T-helper 9 cell (primary cell): ENCODE measurements at places on chromosomes 2 and 18.

- no peak for DNase-seq
Observed at GRCh38 chr2:31070339-31071125, 67.7 kb downstream of the GALNT14 start.

DNA sequence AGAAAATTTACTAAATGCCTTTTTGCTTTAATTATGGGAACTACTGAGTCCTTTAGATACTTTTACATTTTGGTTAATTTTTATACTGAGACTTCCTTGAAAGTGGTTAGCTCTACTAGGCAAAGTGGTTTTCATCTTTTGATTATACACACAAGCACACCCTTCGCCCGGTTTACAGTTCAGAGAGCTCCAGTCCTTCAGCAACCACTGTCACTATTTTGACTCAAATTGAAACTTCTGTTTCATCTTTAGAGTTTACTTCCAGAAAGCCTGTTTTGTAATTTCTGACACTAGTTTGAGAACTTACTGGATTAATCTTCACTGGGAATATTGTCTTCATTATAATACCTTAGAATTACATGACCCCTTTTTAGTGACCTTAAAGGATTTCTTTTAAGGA is 140.3 kb upstream of the FOSL2 start:
- DNase-seq, result no peak

GRCh38 chr18:48441405-48441881 is 32.3 kb upstream of the ZBTB7C start:
- DNase-seq, result no peak

DNA sequence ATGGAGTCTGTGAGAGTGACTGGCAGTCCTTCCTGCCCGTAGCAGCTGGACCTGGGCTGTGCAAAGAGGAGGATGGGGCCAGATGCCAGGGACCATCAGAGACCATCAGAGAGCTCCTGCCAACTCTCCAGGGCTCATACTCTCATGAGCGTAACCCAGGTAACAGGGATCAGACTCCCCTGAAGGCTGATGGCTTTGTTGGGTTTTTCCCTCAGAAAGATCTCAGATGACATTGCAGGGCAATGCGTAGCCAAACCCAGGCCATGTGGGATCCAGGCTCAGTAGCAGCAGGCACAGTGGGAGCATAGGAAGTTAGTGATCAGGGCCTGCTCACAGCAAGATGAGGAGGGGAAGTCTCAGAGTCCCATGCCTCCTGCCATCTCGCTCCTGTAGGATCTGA is 218.0 kb downstream of the LOXHD1 start:
- no peak for DNase-seq

DNA sequence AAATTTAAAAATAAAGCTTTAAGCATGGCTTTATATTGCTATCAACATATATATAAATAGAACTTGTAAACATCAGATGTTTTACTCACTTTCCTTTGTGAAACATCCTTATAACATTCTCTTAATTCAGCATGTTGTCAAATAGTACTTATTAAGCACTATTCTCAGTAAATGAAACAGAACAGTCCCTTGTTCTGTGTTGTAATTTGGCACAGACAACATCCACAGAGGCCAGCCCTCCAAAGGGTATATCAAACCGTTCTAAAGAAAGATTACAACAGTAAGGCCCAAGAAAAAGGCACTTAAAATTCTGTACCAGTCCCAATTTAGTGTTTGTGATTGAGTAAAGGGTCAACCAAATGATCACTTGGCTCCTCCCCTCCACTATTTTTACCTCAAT is 46.0 kb downstream of the GAREM1 start:
- no peak for DNase-seq

DNA sequence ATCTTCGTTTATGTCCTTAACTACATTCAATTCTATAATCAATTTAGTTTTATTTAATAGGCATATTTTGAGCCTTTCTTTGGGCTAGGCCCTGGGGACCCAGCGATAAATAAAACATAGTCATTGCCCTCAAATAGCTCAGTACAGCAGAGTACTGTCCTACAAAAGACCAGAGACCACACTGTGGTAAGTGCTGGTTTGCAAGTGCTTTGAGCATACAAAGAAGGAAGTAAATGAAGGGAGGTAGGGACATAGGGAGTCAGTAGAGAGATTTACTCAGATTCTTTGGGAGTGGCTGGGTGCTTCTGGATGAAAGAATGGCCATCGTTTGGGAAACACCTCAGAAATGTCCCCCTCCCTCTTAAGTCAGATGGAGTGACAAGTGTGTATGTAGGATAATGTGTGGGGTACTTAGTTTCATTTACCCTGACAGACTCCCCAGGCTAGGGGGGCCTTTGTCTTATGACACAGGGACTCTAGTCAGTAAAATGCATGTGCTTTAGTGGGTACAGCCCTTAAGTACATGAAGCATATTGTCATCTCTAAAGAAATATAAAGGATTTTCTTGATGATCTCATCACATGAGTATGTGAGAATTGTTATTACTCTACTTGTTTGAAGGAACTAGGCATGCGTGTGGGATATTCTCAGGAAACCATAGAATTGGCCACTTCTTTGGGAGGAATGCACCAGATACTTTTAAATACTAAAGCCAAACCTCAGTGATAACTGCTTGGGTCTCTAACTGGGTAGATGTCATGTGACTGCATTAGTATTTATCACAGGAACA is 35.1 kb downstream of the MAPRE2 start:
- no peak for DNase-seq

- no peak for DNase-seq
Observed at GRCh38 chr18:44424645-44425035, 256.0 kb upstream of the SETBP1 start.

DNA sequence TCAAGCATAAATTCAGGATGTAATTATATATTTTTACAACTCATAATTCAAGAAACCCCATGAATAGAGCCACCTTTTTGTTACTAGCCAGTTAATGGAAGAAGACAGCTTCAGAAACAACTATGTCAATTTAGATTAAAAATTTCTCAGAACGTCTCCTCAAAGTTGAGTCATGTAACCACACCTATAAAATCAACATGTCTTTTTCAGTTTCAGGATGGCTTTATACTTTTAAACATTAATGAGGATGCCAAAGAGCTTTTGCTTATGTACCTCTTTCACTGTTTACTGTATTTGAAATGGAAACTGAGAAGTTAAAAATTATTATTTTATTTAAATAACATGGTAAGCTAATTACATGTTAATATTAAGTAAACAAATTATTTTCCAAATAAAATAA is 280.1 kb downstream of the PTH2R start:
- no peak for DNase-seq

DNA sequence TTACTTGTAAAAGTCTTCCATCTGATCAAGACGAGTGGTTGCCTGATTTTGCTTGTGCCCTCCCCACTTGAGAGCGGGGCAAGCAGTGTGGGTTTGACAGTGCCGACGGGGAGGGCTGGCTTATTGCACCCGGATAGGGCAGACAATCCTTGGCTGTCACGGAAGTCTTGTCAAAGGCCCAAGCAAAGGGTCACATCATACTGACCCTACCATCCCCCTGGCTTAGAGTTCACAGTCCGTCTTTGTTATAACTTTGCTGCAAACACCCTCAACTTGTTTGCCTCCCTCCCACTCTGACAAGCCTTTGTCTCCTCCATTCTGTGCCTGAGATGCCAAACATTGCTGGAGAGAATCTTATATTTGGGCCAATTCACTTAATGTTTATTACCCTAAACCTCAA is 165.9 kb upstream of the MSH6 start:
- no peak for DNase-seq

- DNase-seq, result no peak
Observed at GRCh38 chr2:21928292-21928691, 804.5 kb downstream of the TDRD15 start.

- DNase-seq, result no peak
Observed at GRCh38 chr18:25834061-25834460, 256.4 kb downstream of the SS18 start.

DNA sequence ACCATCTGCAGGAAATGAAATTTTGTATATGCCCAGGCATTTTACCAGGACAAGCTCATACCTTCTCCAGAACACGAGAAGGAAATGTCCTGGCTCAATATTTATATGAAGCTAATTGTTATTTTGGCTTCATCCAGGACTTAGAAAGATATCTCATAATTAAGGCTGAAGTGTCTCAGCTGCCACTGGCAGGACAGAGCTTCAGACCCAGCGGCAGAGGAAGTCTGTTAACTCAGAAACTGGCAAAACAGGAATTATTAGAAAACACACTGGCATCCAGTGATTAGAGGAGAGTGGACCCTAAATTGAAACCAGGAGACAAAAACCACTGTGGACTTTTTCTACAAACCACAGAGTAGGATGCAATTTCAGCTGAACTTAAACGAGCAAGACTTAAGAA is 329.7 kb downstream of the CYRIA start:
- DNase-seq, result no peak

GRCh38 chr2:31711737-31712136 is 131.0 kb upstream of the SRD5A2 start:
- no peak for DNase-seq

DNA sequence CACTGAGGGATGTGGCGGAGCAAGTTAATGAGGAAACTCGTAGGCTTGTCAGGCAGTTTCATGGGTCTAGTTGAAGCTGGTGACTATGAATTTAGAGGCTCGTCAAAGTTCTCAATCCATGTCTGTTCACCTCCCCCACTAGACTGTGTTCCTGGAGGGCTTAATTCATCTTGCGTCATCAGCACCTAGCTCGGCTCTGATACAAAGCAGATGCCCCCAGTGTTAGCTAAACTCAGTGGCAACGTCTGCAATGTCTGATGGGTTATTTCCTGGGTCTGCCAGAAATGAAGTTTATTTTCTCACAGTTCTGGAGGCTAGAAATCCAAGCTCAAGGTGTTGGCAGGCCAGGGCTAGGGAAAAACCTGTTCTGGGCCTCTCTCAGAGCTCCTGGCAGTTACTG is 140.6 kb downstream of the PID1 start:
- DNase-seq, result no peak

- no peak for DNase-seq
Observed at GRCh38 chr2:228446734-228447133, 265.2 kb upstream of the SPHKAP start.

- DNase-seq, result no peak
Observed at GRCh38 chr2:235701206-235701981, 207.6 kb downstream of the AGAP1 start.

GRCh38 chr2:47346-47725 is 1.0 kb upstream of the FAM110C start:
- no peak for DNase-seq

DNA sequence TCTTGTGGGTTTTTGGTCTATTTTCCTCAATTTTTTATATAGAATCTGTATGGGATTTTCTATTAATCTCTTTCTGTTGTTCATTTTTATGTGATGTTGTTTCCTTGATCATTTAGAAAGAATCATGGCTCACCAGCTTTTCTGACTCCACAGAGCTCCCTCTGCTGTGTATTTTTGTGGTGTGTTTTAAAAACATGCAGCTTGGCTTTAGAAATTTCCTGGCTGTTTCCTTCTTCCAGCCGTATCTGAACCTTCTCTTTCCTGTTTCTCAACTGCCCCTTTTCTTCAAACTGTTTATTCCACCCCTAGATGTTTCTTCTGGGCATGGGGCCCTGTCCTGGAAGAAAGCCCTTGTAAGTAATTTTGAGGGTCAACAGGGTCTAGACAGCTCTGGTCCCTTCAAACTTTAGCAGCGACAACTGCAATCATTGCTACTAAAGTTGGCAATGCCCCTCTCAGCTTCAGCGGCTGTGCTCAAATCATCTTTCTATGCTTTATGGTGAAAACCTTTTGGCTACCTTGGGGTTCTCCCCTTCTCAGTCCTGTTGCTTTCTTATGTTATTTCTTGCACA is 17.6 kb upstream of the COPS8 start:
- no peak for DNase-seq

- DNase-seq, result no peak
Observed at GRCh38 chr2:182144776-182145165, 159.1 kb downstream of the PPP1R1C start.

- no peak for DNase-seq
Observed at GRCh38 chr2:215790523-215791421, 222.6 kb downstream of the MREG start.

DNA sequence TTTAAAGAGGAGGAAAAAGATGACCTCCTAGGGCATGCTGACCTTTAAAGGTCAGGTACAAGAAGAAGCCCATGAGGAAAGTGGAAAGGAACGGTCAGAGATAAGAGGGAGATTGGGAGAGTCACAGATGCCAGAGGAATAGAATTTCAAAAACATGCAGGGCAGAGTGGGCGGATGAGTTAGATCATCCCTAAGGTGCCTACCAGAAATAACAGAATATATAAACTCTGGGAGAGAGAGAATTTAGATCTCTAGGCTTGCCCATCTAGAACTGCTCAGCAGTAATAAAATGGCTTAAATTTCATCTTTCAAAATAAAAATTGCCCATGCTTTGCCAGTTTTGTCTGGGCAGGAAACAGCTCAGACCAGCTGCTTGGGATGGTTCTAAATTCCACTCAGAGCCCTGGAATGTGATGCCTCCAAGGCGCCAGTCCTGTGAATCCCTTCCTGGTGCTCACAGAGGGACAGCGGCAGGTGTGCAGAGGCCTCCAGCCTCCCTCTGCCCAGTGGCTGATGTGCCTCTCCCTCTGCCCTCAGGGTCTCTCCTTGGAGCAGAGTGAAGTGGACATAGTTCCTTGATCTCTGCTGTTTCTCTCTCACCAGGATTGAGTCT is 130.9 kb downstream of the ANTXR1 start:
- no peak for DNase-seq

DNA sequence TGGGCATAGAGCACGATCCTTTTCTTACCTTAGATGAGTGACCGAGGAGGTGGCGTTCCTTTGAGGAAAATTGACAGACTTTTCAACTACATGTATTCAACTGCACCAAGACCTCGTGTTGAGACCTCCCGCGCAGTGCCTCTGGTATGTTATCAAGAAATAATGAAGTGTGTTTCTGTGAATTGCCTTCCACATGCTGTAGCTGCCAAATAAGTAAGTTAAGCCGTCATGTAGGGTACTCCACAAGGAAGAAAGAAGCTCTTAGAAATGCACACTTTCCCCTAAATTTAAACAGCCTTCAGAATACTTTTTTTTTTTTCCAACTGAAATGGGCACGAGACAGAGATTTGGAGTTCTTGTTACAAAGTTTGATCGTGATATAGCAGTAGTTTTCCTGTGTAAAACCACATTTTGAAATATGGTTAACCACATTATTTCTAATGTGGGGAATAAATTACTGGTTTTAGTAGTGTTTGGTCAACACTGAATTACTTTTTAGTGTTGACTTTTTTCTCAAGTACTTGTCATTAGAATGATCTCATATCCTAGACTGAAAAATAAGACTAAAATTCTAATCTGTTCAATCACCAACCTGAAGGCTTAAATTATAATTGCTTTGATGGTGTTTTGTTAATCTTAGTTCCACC is 30.5 kb downstream of the PDK1 start:
- no peak for DNase-seq

GRCh38 chr2:240480834-240481623 is 45.6 kb downstream of the GPC1 start:
- DNase-seq, result no peak

GRCh38 chr18:52781113-52781512 is 441.1 kb downstream of the DCC start:
- no peak for DNase-seq

GRCh38 chr2:105822186-105822585 is 77.5 kb downstream of the NCK2 start:
- DNase-seq, result no peak

- DNase-seq, result no peak
Observed at GRCh38 chr2:197934261-197934933, 130.0 kb downstream of the PLCL1 start.

- DNase-seq, result no peak
Observed at GRCh38 chr18:9991011-9992000, 77.5 kb downstream of the VAPA start.
